ENCODE measurements at places on chromosomes 13 and 19.
A peak's percentile ranks its signal among the peaks of the same experiment; 100 is the strongest.

GRCh38 chr13:47110833-47111240 is 214.0 kb upstream of the HTR2A start:
- DNase-seq = no peak

DNA sequence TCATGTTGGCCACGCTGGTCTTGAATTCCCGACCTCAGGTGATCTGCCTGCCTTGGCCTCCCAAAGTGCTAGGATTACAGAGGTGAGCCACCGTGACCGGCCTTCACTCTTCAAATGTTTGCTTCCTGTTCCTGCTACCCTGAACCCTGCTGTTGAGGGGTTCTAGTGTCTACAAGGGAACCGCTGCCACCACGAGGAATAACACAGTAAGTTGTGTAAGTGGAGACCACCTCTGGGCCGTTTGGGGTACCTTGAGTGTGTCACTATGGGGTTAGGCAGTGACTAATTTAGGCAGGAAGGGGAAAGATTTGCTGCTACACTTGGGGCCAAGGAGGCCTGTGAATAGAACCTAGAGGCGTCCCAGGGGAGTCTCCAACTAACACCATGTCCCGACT is 2.2 kb upstream of the MYADM start:
- DNase-seq = no peak

- no peak for DNase-seq
Measured at GRCh38 chr19:53518716-53519115, 19.2 kb upstream of the ZNF331 start.

- DNase-seq = peak; percentile 7
Measured at GRCh38 chr13:89465366-89465765, 1794.2 kb downstream of the SLITRK5 start.

DNA sequence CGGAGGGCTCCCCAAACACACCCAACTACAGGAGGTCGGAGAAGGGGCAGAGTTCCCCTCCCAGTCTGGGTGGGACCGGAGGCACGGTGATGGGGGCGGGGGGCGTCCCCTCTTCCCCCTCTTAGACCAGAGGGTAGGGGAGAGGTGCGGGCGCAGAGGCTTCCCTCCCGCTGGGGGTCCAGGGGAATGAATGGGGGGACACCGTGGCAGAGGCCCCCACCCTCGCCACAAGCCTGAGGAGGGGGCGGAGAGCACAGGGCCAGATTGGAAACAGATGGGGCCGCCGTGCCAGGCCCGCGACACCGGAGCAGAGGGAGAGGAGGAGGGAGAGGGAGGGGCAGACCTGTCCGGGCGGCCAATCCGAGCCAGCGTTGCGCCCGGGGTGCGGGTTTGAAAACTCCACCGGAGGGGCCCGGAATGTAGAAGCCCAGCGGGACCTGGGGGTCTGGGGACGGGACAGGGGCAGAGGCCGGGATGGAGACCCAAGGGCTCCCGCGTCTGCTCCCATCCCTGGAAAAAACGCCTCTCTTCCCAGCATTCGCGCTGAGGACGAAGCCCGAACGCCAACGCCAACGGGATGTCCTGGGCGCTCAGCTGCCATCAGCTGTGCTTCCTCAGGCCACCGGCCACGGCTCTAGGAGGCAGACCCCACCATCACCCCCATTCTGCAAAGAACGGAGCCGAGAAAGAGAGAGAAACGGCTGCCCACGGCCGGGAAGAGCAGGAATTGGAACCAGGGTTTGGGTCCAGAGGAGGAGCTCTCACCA is 46.8 kb downstream of the PTPRS start:
- DNase-seq = peak; percentile 27

GRCh38 chr19:9986787-9987281 is 23.5 kb downstream of the COL5A3 start:
- DNase-seq = peak; percentile 44

- no peak for DNase-seq
Measured at GRCh38 chr13:29542381-29542780, 53.1 kb downstream of the SLC7A1 start.

DNA sequence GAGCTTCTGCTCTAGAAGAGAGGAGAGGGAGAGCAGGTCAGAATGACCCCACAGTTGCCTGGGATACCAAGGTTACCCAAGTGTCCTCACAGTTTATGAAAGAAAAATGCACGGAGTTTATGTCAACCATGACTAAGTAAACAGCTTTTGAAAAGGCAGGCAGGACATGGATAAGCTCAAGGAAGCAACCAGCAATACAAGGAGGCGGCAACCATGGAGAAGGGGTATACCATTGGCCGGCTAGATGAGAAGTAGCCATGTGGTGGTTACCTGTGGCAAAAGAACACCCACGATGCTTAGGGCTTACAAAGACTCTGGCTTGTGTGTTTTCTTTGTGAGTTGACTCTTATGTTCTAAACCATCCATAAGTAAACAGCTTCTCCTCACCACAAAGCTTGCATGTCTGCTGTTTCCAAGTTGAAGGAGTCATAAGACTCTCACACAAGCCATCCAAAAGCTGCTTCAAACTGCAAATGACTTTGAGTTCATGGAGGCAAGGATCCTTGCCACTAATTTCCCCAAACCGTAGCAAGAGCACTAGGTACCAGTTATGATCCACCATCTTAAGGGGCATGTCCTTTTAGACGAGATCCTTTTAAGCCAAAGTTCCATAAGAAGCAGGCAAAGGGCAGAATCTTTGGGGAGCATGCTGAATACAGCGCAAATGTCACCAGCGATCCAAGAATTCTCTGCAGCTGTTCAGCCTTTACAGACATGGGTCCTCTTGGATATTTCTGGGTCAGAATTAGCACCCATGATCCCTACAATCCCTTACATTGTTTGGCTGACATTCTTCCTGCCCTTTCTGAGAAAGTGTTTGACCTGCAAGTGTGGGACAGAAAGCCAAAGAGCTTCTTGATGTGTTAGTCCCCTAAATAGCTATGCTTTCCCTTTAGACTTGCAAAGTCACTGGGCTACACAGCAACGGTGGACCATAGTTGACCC is 74.8 kb upstream of the IPO5 start:
- no peak for DNase-seq

DNA sequence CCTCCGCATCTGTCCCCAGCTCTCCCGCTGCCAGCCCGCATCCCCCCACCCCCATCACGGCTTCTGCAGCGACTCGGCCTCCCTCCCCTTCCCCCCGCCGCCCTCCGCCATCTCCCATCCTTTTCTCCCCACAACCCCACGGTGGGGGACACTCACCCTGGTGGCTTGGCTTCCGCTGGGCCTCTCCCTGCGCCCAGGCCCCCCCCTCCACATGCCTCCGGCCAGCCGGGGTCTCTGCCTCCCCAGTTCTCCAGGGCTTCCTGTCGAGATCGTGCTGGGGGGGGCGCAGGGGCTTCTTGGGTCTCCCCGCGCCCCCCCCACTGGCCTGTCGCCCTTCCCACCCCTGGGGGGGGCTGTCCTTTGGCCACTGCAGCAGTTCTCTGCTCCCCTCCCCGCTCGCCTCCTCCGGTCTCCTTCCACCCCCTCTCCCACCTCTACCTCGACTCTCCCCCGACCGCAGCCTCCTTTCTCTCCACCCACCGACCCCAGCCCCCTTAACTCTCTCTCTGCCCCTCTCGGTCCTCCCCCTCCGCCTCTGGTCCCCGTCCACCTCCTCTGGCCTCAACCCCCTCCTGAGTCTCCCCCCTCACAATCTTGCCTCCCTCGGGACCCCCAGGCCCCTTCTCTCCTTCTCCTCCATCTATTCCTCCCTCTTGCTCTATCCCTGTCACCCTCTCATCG is 17.1 kb downstream of the LRRC4B start:
- DNase-seq = no peak

DNA sequence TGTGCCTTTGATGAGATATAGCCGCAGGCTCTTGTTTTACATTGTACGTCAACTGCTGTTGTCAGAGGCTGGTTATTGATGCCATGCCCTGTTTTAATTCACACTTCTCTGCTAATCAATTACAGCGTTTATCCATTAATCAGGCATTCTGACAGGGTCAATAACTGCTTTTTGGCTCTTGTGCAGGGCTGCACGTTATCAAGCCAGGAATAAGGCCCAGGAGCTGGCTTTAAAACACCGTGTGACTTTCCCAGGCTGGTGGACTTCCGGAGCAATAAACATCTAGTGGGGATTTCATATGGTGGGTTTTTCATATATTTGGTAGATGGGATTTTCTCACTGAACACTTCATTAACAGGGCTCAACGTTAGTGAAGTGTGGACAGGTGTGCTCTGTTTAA is 221.7 kb downstream of the TM9SF2 start:
- no peak for DNase-seq

All from fibroblast of pulmonary artery (primary cell).